Common myeloid progenitor, CD34-positive (primary cell): ENCODE measurements at places on chromosomes 13 and 19.

DNA sequence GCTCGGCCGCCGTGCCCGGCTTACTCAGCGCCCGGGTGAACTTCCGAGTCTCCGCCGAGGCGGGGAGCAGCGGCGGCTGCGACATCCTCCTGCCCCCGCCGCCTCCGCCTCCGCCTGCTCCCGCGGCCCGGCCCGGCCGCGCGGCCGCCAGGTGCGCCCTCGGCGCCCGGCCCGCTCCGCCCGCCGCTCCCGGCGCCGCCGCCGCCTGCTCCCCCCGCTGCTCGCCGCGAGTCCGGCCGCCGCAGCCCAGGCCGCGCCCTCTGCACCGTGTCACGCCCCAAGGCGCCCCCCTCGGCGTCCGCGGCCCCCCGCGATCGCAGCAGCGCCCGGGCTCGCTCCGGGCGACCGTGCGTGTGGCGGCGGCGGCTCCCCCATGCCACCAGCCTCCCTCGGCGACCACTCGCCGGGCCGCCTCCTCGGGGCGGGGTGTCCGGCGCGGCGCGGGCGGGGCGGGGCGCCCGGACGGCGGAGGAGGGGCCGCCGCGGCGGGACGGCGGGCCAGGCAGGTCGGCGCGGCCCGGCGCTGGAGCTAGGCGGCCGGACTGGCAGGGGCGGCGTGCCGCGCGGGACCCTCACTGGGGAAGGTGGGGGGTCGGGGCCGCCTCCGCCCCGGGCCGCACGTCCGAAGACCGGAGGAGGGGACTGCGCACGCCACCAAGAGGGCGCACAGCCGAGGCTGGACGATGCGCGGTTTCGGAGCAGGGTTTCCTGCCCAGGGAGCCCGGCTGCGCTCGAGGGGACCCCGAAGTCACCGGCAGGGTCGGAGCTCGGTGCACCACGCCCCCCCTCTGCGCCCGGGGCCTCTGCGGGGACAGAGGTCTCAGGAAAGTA is 108.6 kb upstream of the DOCK9 start:
- DNase-seq, result peak; percentile 71

DNA sequence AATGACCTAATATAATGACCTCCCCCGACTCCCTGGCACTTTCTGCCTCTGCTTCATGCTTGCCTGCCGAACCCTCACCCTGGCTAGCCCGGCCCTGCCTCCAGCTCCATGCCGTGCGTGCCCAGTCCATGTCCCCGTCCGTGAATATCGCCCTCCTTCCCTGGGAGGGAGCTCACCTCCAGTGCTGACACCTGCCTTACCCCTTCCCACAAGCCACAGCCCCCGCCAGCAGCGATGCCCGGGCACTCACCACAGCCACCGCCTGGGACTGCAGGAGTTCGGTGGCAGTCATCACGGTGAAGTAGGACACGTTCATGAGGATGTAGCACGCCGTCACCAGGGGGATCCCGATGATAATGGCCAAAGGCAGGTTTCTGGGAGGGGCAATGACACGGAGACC is 10.0 kb downstream of the SLC7A9 start:
- no peak for DNase-seq

DNA sequence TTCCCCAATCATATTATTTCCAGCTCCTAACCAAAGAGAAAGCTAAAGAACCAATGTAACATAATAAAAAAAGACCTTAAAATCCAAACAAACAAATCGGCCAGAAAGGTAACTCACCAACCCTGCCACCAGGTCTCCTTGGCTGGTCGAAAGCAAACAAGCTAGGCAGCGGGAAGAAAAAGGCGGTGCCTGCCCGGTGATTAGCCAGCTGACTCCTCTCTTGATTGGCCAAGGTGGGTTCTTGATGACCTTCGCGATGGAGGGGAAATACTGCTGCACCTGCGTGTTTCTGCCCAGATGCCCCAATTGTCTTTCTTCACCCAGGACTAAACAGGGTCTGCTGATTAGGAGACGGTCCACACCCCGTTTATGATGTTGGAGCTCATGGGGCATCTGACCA is at the start of gene NLRP11:
NLRP11 (minus strand) TSS at position 154 of the 400 bp plus-strand sequence. CDS start 13,825 bp downstream, outside the sequence.
- DNase-seq, result no peak

GRCh38 chr13:52787235-52787634 is 47.6 kb upstream of the CNMD start:
- no peak for DNase-seq

DNA sequence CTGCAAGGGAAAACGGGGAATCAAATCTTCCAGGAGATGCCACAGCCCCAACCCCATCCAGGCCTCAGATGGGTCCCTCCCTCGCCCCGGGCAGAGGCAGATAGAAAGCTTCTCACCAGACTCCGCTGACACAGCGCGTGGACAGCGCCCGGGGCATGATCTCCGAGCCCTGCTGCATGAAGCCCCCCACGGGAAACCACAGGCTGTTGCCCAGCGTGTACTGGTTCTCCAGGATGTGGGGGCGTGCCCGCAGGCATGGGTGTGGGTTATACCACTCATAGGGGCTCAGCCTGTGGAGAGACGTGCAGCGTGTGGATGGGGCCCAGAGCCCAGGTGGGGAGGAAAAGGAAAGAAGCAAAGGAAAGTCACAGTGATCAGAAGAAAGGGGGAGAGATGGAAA is 27.2 kb upstream of the ATP1A3 start:
- DNase-seq, result no peak

DNA sequence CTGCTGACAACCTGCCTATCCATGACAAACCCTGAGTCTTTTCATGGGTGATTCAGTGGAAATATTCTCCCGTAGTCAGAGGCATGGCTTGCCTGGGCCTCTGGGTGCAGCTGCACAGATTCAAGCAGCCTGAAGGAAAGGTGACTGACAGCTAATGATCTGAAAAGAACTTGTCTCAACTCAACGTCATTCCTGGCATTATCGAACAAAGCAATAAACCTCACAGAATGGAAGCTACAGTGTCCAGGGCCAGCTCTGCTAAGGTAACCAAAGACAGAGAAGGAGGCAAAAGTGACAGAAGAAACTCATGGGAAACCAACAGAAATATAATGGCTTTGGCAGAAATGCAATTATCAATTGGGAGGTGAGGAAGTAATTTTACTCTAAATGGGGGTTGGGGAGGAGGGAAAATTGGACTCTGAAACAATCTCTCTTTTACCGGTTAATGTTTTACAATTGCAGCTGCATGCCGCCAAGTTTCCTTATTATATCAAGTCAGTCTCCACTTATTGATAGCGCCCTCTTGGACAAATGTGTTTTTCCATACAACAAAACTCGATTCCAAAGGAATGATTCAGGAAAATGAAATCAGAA is 12.9 kb downstream of the STARD13 start:
- DNase-seq, result no peak

GRCh38 chr13:37385956-37386670 is 212.5 kb downstream of the POSTN start:
- DNase-seq, result no peak
